ENCODE measurements at places on chromosomes 1 and 21. TPM values are rescaled to one million over a fixed set of nuclear protein-coding genes. Genes with fewer than 3 reads are reported as not detected.

VCAM1 gene
- 205 TPM for total RNA-seq

FAM72C gene
- total RNA-seq: 2.5 TPM

RAD54L gene
- total RNA-seq: 6.1 TPM

LCE3E gene
- not detected for total RNA-seq

TNFSF4 gene
- 19.0 TPM for total RNA-seq

ICOSLG gene
- not detected for total RNA-seq

PLXNA2 gene
- total RNA-seq: 9.4 TPM

Measured in myometrial cell (primary cell).